ENCODE measurements at places on chromosomes 5 and 9.

DNA sequence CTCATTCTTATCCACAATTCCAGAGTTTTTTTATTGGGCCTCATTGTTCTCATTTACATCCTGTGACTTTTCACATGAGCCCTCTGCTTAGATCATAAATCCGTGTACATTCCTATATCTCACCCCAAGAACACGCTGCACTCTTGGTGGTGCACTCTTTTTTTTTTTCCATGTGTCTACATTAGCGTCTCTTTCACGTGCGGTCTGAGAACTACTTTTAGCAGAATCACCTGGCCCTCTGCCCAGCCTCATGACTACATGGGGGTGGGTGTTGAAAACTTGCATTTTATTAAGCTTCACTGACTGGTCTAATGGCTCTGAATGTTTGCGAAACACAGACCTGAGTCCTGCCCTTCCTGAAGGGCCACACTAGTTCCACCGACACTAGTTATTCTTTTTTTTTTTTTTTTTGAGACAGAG is 18.6 kb downstream of the C9orf57 start:
- DNase-seq, result no peak

- no peak for DNase-seq
Measured at GRCh38 chr9:2704504-2704903, 12.8 kb upstream of the KCNV2 start.

- no peak for DNase-seq
Measured at GRCh38 chr5:173412566-173412965, 84.4 kb upstream of the STC2 start.

GRCh38 chr5:3352711-3353110 is 242.9 kb upstream of the IRX1 start:
- no peak for DNase-seq

Measured in NCI-H1930 (cell line).